Skeletal muscle tissue (tissue), 5 donors: ENCODE measurements at places on chromosomes 5 and 9. TPM values are rescaled to one million over a fixed set of nuclear protein-coding genes. Genes with fewer than 3 reads are reported as not detected.

Gene PCDHB13
- total RNA-seq: 1.6 TPM

Gene TMEM167A
- 44.9 TPM for total RNA-seq

Gene PTGES
- 12.5 TPM for total RNA-seq

Gene PCDHA4
- total RNA-seq: 0.52 TPM

Gene UNC5A
- not detected for total RNA-seq

Gene ARSK
- 6.3 TPM for total RNA-seq

Gene LTC4S
- 3.7 TPM for total RNA-seq

Gene TOR4A
- total RNA-seq: 2.1 TPM

Gene FBXL7
- total RNA-seq: 3.7 TPM

Gene EQTN
- total RNA-seq: not detected

Gene ZFP37
- 3.1 TPM for total RNA-seq

Gene GABRA6
- total RNA-seq: not detected
